NCI-H226 (cell line): ENCODE measurements at places on chromosomes 6 and 20.

DNA sequence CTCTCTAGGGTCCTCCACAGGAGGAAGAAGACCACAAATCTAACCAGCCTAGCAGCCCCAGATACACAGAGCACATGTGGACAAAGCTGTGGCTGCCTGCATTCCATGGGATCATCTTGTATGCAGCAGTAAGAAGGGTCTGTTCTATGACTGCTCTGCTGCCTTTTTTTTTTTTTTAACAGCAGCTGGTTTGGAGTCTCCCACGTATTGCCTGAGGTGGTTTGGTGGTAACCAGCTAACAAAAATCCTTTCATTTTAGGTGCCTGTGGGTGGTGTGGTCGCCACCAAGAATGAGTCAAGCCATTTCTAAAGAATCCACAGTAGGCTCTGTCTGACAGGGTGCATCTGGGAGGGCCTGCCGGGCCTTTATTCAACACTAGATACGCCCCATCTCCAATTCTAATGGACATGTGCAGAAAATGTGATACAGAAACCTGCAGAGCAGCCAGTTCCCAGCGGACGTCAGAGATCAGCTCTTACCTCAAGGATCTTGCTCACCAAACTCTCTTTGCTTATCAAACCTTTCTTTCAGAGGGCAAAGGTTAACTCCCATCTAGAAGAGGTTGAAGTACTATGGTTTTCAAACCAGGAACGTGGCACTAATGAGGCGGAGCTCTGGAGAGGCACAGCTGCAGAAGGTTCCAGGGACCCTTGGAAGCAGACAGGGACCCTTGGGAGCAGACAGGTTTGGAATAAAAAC lies 32.0 kb downstream of the GNAS-AS1 start:
- peak; percentile 50 for DNase-seq

DNA sequence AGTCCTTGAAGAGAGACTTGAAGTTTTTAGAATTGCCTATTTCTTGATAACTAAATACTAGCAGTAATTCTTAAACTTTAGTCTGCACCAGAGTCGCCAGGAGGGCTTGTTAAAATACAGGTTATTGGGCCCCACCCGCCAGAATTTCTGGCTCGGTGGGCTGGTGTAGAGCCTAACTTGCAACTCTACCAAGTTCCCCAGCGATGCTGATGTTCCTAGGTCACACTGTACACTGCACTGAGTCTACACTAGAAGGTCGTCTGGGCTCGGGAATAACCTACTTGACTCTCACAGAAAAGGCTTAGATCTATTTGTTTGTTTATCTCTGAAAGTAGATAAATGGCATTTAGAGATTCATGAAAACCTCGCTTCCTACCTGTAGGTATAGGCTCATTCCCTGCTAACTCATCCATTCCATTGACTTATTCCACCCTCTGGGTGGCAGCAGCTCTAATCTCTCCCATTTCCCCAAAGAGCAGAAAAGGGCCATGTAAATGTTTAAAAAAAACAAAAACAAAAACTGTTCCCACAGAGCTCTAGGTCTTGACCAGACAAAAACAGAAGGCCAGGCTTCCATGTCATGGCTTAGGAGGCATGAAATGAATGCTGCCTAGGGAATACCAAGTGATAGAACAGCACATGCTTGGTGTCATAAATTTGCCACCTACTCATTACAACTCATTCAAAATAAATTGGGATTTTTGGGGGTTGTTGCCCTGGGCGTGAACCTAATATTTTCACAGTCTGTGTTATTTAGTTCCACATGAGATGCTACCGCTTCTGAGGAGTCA lies 292.1 kb downstream of the ADGB start:
- no peak for DNase-seq

DNA sequence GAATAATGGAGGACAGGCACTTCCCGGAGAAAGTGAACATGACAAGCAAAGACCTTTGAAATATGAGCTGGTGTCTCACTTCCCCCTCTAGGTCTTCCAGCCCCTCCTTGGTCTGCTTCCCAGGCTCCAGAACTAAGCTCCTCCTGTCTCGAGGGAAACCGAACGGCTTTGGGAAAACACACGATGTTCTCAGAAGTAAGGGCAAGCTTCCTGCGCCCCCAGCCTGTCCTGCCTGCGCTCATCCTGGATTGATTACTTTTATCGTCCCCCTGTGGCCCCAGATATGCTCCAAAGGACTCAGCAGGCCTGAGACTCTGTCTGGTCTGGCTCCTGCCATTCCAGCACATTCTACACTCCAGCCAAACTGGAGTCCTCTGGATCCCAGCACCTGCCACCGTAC lies 83.4 kb downstream of the ZNF217 start:
- no peak for DNase-seq

DNA sequence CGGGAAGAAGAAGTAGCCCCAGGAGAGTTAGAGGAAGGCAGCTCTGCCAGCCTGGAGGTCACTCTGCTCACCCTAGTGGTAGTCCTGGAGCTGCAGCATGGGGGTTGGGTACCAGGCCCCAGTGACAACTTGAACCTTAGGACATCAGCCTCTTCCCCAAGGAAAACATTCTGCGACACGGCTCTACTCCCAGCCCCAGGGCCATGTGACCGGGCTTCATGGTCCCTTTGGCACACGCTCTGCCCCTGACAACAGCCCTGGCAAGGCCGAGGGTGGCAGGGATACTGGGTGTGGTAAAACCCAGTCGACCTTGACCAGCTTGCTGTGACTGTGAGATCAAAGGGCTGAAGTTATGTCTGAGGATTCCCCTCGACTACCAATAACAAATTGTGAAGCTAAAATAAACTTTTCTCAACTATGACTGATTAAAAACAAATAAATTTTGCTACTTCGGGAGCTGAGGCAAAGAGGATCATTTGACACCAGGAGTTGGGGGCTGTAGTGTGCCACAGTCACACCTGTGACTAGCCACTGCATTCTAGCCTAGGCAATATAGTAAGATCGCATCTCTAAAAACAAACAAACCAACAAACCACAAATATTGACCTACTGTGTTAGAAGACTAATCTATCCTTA lies 24.4 kb upstream of the ARID1B start:
- DNase-seq = no peak

GRCh38 chr6:18427296-18427695 lies 40.1 kb downstream of the RNF144B start:
- DNase-seq = peak; percentile 20

GRCh38 chr20:44544263-44544662 lies 22.4 kb upstream of the SERINC3 start:
- DNase-seq = no peak

DNA sequence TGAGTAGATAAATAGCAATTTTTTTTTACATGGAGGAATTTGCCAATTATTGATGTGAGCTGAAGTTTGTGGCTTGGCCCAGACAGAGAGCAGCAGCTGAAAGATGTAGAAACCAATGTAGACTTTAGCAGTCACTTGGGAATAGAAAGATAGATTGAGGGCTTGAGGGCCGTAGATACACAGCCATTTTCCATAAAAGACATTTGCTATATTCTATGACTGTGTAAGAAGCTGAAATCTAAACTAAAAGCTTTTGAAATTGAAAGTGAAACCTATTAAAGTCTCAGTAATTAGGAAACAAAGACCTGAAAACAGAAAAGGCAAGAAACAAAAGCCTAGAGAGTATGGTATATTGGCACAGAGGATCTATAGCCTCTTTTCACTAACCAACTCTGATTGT lies 332.7 kb downstream of the CENPW start:
- DNase-seq = no peak

DNA sequence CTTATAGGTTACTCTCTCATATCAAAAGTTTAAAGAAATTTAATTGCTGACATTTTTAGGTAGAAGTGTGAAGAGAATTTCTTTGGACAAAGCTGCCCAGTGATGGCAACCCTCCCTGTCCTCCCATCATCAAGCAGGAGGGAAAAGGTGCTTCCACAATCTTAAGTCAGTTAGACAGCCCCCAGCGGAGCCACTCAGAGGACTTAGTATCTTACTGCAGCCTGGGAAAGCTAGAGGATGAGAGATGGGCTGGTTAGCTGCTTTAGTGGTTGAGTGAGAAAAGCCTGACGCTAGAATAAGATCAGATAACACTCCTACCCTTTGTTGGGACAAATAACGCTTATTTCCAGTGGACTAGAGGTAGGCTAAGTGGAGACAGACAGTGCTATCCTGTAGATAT lies 227.1 kb downstream of the RFPL4B start:
- no peak for DNase-seq

GRCh38 chr20:36975099-36975818 lies 23.8 kb upstream of the SAMHD1 start:
- DNase-seq = no peak

- peak; percentile 75 for DNase-seq
These were observed 267.2 kb upstream of the ECI2 start for GRCh38 chr6:4402477-4402976.

DNA sequence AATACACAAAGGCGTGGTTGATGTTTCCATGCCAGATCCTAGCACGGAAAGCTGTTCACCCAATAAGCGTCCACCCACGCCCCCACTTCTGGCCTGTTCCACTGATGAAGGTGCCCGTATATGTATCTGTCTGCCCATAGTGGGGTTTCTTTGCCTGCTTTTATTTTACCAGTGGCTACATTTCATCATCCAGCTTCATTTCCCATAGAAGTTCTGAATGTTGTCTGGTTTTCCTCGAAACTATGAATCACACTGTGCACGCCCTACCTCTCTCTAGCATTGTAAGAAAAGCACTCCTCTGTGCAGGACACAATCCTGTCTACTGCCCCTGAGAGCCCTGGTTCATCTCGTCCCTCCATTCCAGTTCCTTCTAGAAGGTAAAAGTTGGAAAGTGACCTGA lies 8.8 kb upstream of the CD93 start:
- no peak for DNase-seq

GRCh38 chr6:44064089-44064947 lies 62.9 kb downstream of the MRPL14 start:
- peak; percentile 95 for DNase-seq

- DNase-seq = no peak
These were observed 36.1 kb downstream of the NCR2 start for GRCh38 chr6:41371461-41371991.

DNA sequence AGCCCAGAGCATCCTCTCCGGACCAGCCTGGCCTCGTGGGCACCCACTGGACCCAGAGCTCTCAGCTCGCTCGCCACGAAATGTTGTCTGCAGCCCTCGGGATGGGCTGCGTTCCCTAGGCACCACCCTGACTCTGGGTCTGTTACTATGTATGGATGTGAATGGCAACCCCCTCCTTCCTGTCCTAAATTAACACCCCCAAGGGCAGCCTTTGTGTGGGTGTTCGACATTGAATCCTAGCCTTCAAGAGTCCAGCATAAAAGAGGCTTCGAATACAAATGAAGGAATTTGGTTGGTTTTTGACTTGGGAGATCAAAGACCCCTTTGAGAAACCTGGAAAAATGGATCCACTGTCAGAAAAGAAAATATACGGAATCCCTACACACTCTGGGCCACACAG lies 86.1 kb downstream of the BMP7 start:
- DNase-seq = no peak

DNA sequence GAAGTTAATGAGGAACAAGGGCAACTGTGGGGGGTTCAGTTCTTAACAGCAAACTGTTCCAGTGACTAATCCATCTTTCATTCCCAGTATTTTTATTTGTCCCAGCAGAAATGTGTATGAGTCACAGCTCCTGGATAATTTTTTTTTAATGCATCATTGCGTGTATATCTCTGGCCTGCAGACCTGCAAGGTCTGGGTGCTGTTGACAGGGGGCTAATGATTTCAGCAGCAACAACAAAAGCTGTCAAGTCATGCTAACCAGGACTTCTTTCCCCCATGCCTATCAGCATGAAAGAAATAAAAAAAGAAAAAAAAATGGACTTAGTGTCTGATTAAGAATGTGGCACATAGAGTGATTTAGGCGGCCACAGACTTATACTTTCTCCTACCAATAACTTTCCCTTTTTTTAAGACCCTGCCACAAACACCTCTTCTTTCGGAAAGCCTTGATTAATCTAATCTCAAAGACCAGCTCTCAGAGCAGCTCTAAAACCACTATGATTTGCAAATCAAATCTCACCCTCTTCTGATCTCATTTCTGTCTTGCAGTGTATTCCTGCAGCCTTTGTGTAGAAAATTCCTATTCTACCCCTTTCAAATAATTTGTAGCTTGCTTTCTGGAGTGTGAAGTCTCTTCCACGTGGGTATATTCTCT lies 14.2 kb upstream of the PREX1 start:
- DNase-seq = peak; percentile 78

DNA sequence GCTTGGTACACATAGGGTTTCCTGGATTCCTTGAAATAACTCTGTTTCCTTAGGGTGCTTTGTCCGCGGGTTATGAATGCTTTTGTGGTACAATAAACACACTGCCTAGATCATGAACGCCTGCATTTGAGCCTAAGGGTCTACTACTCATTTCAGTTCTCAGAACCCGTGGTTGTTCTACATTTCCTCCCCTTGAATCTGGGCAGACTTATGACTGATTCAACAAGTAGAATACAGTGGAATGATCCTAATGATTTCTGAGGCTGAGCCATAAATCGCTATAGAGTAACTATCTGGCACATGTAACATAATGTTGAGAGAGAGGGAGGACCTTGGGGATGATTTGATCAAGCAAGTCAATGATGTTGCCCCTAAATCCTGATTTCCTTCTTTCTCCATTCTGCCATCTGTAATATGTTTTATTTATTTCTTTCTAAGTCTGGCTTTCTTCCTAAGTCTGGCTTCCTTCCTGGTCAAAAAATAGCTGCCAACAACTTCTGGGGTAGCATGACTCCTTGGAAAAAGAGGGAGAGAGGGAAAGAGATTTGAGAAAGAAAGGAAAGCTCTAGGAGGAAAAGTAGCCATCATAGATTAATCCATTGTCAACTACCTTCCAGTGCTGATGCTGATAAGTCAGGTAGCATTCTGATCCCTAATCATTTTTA lies 23.0 kb downstream of the ABRACL start:
- no peak for DNase-seq

DNA sequence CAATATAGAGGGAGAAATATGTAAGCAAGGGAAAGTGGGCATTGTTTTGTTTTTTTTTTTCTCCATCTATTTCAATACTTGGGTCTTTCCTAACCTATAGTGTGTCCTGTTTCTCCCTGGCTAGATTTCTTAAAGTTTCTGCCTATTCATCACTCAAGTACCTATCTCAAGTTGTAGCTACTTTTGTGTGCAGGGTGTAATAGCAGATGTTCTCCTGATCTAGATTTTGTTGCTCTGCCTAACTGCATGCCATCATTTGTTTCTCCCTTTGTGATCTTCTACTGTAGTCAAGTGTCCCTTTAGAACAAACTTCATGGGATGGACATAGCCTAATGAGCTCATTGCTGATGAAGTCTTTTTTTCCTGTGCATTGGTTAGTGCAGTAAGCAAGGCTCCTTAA lies 45.8 kb downstream of the TOP1 start:
- no peak for DNase-seq
